ENCODE measurements at places on chromosomes 13 and 19.

- DNase-seq = no peak
These were observed 29.8 kb upstream of the RAP2A start for GRCh38 chr13:97403893-97404750.

GRCh38 chr19:41619018-41619556 lies 7.8 kb downstream of the CEACAM4 start:
- DNase-seq = no peak

- no peak for DNase-seq
These were observed 6.7 kb downstream of the ZNF793 start for GRCh38 chr19:37513397-37513796.

DNA sequence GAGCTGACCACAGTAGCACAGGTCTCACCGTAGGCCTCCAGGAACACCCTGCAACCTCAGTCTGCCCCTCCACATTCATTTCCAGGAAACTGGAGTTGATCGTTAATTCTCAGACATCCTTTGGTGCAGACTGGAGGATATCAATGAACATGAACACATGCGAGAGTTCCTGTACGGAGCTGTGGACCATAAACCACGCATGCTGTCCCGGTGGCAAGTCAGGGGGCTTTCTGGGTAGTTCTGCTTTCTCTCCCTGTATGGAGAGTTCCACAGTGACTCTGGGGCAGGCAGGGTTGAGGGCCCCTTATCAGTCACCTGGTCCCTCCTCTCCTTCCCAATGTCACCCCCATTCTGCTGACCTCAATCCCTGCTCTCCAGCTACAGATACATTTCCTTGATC lies 55.5 kb upstream of the URI1 start:
- no peak for DNase-seq

- DNase-seq = no peak
These were observed 22.2 kb downstream of the SMARCA4 start for GRCh38 chr19:10983026-10983425.

GRCh38 chr13:24168979-24169378 lies 8.5 kb downstream of the SPATA13 start:
- DNase-seq = no peak

DNA sequence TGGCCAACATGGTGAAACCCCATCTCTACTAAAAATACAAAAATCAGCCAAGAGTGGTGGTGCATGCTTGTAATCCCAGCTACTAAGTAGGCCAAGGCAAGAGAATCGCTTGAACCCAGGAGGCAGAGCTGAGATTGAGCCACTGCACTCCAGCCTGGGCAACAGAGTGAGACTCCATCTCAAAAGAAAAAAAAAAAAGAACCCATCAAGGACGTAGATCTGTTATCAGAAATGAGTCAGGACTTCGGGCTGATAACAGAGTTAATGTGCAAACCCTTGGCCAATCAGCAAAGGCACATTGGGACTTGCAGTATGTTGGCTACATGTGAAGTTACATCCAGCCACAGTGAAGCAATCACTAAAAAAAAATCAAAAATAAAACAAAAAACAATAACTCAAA lies 4.8 kb upstream of the LGALS7B start:
- DNase-seq = no peak

GRCh38 chr13:98377635-98378378 lies 199.1 kb downstream of the STK24 start:
- no peak for DNase-seq

DNA sequence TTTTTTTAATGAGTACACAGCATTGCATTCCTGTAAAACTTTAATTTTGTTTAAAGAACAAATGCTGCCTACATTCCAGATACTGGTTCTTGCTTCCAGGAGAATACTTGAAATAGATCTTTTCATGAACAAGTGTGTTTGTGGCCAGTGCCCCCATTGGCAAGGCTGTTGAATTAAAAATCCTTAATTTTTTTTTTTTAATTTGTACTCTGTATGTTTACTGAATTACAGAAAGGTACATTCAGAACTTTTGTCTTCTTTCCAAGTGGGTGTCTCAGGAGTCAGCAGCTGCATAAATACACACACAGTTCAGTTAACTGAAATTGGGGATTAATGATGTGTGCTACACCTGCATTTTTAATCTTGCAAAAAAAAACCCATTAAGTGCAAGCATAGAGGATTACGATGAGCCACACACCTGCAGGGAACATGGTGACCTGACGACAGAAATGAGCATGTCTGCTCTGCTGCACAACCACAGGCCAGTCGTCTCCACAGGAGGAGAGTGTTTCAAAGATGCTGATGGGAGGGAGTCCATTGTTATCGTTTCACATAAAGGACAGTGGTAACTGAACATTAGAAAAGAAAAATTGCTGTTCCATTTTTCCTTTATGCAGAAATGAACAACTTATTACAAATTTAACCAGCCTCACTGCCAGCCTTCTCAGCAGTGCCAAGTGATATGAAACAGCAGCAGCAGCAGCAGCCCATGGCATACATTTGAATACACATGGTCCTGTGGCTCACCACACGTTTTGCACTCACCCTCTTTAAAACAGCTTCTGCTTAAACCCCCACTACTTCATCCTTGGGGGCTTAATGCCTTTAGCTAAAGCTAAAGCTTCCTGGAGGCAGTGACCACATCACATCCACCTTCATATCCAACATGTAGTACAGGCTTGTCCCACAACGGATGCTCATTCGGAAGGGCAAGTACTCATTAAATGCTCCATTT lies 72.3 kb upstream of the RFC3 start:
- DNase-seq = no peak

GRCh38 chr19:27964185-27964584 lies 1248.8 kb downstream of the UQCRFS1 start:
- DNase-seq = no peak

- DNase-seq = no peak
These were observed 29.0 kb upstream of the NBEA start for GRCh38 chr13:34913040-34913439.

- DNase-seq = no peak
These were observed 299.7 kb downstream of the DLEU7 start for GRCh38 chr13:50543782-50544181.

- DNase-seq = no peak
These were observed 19.5 kb downstream of the NOVA2 start for GRCh38 chr19:45954156-45954555.

Measured in CD4-positive, alpha-beta T cell treated with Interferon alpha-2 for 1 hour (primary cell).